ENCODE measurements at places on chromosomes 2 and 18. TPM values are rescaled to one million over a fixed set of nuclear protein-coding genes. Genes with fewer than 3 reads are reported as not detected.

OR6B2 gene
- not detected for total RNA-seq

FSIP2 gene
- total RNA-seq, result 28.7 TPM

GRCh38 chr18:10414293-10414842, 40.1 kb upstream of the APCDD1 start:
- DNase-seq, result no peak

TCF23 gene
- 0.04 TPM for total RNA-seq

GRCh38 chr2:62968168-62968567, 82.5 kb upstream of the OTX1 start:
- no peak for DNase-seq

FAM168B gene
- 116 TPM for total RNA-seq

DNA sequence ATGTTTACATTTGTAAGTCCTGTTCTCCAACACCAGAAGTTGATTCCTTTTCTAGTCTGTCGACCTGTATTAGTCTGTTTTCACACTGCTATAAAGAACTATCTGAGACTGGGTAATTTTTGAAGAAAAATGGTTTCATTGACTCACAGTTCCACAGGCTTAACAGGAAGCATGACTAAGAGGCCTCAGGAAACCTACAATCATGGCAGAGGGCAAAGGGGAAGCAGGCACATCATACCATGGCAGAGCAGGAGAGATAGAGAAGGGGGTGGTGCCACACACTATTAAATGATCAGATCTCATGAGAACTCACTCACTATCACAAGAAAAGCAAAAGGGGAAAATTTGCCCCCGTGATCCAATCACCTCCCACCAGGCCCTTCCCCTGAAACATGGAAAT, 112.8 kb upstream of the MAP3K20 start:
- DNase-seq, result no peak

- DNase-seq, result no peak
Observed at GRCh38 chr2:69366-70344, 23.4 kb upstream of the FAM110C start.

FN1 gene
- 896 TPM for total RNA-seq

DNA sequence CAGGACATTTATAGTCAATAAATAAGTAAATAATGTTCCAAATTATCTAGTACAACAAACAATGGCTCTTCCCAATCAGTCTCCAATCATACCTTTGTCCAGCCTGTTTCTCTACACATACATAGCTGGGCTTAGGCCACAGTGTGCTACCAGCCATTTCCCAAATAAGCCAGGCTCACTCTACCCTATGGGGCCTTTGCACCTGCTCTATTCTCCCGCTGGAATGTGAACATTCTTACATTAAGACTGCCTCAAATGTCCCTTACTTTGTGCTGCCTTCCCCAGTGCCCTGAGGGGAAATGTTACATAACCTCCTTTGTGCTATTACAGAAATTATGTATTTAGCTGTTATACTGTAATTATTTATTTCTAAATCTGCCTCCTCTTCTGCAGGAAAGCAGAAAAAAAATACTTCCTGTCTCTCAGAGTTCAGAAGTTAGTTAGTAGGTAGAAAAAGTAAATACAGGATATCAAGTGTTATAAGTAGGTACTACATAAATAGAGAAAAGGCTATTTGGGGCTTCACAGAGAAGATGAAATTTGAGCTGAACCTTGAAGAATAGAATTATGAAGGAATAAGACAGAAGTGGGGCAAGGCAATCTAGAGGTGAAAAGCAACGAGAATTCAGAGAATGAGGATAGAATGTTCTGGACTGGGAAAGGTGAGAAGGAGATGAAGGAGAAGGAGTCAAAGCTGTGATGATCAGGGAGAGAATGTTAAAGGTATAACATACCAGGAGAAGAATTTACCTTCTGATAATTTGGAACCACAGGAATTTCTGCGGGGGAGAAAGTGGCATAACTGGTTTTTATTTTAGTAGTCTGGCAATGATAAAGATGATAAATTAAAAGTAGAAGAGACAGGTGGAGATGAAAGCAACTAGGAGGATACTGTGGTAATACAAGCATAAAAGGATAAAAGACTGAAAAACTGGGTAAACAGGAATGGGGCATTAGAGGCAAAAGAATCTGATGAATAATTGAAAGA, 37.0 kb downstream of the ROCK1 start:
- no peak for DNase-seq

DNA sequence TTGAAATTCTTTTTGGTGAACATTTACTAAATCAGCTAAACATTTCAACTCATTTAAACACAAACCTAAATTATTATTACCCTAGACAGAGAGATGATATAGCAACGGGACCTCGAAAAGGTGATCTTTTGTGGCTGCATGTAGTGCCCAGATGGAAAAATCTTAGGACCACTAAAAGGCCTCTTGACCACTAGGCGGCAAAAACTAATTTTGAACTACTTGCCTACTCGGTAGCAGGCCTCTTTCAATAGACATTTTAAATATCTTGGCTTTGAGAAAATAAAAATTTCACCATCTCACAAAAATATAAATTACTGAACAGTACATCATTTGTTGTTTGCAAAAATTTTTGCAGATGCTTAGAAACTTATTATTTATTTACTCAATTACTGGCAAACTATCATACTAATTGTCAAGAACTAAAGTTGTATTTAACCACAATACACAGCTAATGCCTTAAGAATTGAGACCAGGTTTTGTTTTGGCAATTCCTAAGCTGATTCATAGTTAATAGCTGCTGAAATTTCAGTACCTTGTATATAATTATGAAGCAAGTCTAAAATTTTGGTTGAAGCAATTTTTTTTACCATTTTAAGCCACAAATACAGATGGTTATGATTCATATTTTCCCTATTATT, 9.4 kb downstream of the COL3A1 start:
- no peak for DNase-seq

TXNDC2 gene
- 0.29 TPM for total RNA-seq

RUFY4 gene
- not detected for total RNA-seq

DNA sequence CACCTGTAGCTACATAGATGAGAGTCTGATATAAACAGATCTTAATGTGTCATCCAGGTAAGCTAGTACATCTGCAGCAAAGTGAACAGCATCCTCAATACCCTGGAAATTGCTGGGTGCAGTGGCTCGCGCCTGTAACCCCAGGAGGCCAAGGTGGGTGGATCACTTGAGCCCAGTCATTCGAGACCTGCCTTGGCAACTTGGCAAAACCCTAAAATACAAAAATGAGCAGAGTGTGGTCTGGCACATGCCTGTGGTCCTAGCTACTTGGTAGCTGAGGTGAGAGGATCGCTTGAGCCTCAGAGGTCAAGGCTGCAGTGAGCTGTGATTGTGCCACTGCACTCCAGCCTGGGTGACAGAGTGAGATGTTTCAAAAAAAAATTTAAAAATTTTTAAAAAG, 233.9 kb upstream of the SP5 start:
- DNase-seq, result no peak

GBX2 gene
- 1.1 TPM for total RNA-seq

DNA sequence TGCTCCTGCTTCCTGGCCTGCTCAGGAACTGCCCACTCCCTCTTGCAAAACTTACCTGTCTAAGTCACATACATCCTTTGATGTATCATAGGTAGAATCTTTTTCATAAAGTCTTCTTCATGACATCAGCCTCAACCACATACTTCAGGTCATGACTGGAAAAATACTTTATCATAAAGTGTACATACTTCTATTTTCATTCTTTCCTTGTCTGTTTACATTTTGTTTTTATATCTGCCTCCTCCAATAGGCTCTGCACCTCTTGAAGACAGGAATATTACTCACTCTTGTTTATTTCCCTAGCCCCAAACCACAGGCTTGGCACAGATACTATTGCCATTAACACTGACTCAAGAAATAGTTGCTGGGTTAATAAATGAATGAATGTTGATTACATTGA, 43.6 kb upstream of the ZNF804A start:
- no peak for DNase-seq

DNA sequence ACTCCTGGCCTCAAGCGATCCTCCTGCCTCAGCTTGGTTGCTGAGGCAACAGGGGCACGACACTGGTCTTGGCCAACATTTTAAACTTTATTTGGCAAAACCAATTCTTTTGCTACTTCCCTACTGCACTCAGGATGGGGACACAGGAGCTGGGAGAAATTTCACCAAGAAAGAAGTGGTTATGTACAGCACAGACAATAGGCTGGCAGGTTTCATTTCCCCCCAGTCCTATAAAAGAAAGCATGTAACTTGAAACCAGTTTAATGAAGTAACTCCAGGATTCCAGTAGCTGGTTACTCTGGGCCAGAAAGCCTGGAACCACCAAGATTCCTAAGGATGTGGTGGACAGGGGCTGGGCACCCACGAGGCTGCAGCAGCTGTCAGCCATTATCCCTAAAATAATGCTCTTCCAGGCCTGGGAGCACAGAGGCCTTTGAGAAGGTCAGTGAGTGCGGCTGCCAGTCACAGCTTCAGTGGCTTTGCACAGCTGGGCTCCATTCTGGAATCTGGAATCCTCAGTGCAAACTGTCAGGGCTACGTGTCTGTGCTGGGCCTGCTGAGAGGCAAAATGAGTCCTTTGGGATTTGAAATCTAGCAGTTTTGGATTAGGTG, 142.3 kb upstream of the ITGA6 start:
- no peak for DNase-seq

- no peak for DNase-seq
Observed at GRCh38 chr18:13007248-13007560, 16.0 kb downstream of the CEP192 start.

RAPGEF4 gene
- 24.7 TPM for total RNA-seq

FBXO36 gene
- total RNA-seq, result 5.1 TPM

GRCh38 chr2:45860136-45861121, 209.0 kb downstream of the PRKCE start:
- DNase-seq, result no peak

SIX3 gene
- total RNA-seq, result not detected

- no peak for DNase-seq
Observed at GRCh38 chr2:55061523-55062344, 11.5 kb upstream of the RTN4 start.

ST8SIA5 gene
- total RNA-seq, result 0.75 TPM

- no peak for DNase-seq
Observed at GRCh38 chr18:22663378-22663777, 245.7 kb upstream of the CTAGE1 start.

- DNase-seq, result no peak
Observed at GRCh38 chr18:44638034-44638540, 42.6 kb upstream of the SETBP1 start.

CYP1B1 gene
- total RNA-seq, result 55.6 TPM

DNA sequence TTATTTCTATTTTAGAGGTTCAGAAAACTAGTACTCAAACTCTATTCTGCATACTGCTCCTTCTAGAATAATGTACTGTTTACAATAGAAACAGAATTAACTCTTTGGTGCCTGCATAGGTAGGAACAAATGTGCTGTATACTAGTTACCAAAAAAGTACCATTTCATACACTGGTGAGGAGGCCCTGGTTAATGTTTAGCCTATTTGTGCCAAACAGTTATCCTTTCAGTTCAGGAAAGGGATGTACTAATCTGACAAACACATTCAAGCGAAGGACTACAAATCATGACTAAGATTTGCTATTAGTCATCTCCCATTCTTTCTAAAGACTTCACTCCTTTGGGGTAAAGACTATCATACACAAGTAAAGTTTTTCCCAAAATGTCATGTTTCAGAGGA, 47.4 kb downstream of the EXOC6B start:
- no peak for DNase-seq

- no peak for DNase-seq
Observed at GRCh38 chr18:67301592-67301991, 214.9 kb downstream of the DSEL start.

UGT1A1 gene
- not detected for total RNA-seq

- DNase-seq, result no peak
Observed at GRCh38 chr2:32135409-32135808, 30.3 kb upstream of the SLC30A6 start.

NGEF gene
- total RNA-seq, result 1.3 TPM

GRCh38 chr2:183031911-183032794, 6.1 kb downstream of the NCKAP1 start:
- DNase-seq, result no peak

DNA sequence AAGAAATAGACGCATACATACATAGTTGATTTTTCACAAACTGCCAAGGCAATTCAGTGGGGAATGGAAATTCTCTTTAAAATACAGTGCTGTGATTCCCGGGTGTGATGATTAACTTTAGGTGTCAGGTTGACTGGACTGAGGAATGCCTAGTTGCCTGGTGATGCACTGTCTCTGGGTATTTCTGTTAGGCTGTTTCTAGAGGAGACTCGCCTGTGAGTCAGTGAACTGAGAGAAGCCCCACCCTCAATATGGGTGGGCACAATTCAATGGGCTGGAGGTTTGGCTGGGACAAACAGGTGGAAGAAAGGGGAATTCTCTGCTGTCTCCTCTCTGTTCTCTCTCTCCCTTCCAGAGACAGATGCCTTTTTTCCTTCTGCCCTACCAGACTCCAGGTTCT, 187.6 kb downstream of the ARHGAP28 start:
- no peak for DNase-seq

UGT1A6 gene
- total RNA-seq, result not detected

SIGLEC15 gene
- not detected for total RNA-seq

DNA sequence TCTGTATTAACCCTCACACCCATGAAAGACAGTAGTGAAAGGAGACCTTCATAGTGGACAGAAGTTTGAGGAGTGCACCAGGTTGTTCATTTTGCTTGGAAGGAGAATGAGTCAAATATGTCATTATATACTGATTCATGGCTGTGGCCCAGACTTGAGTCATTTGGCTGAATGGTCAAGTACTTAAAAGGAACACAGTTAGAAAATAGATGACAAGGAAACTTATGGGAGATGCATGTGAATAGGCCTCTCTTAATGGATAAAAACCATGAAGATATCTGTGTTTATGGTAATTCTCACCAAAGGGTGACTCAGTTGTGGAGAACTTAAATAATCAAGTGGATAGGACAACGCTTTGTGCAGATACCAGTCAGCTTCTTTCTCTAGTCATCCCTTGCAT, 524.7 kb upstream of the CNTNAP5 start:
- DNase-seq, result no peak

C2orf42 gene
- total RNA-seq, result 19.5 TPM

MTLN gene
- total RNA-seq, result 7.6 TPM

GPR155 gene
- total RNA-seq, result 4.6 TPM

GRCh38 chr2:234635284-234635683, 138.4 kb upstream of the ARL4C start:
- DNase-seq, result no peak

RNF152 gene
- 28.6 TPM for total RNA-seq

DNA sequence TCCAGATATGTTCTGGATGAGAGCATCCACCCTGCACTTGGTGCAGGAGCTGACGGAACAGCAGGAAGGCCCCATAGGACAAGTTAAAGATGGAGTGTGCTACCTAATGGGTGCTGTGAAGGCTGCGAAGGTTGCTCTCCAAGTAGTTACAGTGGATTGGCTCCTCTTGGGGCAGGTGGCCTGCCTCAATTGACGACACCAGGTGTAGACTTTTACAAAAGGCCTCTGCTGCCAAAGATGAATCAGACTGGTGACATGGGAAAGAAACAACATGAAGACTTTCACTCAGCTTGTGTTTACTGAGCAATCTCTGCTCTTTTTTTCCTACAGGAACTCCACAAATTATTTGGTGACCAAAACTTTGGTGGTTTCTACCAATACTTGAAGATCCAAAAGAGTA, 437.7 kb downstream of the PLCL1 start:
- DNase-seq, result no peak

DLGAP1 gene
- total RNA-seq, result 5.1 TPM

GRCh38 chr2:160918906-160919503, 241.2 kb upstream of the TANK start:
- no peak for DNase-seq

GRCh38 chr2:233075966-233076339, 15.8 kb downstream of the INPP5D start:
- no peak for DNase-seq

GRCh38 chr2:202592566-202592965, 42.2 kb upstream of the FAM117B start:
- DNase-seq, result no peak
